ENCODE measurements at places on chromosomes 1 and 21.

DNA sequence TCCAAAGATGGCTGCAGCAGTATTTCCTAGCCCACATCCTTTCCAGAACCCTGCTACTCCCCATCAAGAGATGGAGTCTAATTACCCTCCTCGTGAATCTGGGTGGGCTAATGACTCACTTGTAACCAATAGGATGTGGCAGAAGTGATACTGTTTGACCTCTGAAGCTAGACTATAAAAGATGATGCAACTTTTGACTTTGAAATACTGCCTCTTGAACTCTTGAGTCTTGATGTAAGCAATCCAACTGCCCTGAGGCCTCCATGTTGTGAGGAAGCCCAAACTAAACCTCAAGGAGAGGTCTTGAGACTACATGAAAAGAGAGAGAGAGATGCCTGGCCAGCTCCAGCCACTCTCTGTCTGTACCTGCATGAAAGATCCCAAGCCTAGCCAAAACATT, 29.5 kb downstream of the LMO4 start:
- no peak for DNase-seq

- no peak for DNase-seq
These were observed 25.2 kb upstream of the TNR start for GRCh38 chr1:175768610-175769009.

GRCh38 chr1:15523104-15524020, 653 bp downstream of the CASP9 start:
- DNase-seq: no peak

DNA sequence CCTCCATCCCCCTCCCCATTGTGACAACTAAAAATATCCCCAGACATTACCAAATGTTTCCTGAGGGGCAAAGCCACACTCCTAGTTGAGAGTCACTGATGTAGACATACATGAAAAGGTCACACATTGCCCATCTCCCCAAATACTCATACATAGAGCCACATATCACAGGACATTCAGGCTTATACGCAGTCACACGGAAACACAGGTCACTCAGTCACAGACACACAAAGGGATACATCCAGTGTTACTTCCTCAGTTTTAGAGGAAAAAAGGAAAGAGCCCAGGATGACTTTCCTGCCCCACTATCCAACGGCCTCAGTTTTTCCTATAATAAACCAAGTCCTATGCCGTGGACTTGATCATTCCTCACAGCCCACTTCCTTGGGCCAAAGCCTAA, 1.9 kb downstream of the SLC39A1 start:
- no peak for DNase-seq

DNA sequence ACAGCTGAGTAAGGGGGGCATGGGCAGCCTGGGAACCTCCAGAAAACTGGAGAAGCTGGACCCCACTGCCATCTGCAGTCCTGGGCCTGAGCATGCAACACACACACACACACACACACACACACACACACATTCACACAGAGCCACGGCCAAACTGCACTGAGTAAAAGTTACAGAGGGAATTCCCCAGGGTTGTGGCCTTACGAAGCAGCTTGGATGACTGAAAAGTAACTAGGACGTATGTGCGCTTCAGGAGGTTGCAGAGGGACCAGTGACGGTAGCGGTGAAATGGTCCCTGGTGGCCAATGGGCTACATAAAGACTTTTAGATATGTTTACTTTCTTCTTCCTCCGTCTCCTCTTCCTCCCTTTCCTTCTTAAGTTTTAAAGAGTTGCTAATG, 232.5 kb upstream of the TMEM51 start:
- peak; percentile 19 for DNase-seq

- DNase-seq: no peak
These were observed 5.3 kb upstream of the MAP3K7CL start for GRCh38 chr21:29125191-29125590.

DNA sequence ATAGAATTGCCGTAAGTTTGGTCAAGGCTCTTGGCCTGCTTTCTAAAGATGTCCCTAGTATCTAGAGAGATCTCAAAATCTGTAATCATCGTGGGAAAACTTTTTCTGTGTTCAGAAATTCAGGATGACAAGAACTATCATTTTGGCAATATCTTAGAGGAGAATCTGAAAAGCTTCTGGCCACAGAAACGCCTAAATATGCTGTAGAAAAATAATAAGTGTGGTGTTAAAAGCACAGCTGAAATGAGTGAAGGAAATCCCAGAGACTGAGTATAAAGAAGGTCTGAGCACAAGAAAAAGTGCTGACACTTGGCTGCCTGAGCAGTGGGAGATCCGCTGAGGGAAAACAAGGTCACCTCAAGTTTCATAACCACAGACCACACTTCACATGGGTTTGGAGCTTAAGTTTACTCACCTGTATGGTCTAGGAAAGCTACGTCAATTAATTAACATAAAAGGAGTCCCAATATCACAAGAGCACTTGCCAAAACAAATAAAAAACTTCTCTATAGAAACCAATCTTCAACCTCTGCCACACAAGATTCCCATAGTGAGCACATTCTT, 235.2 kb upstream of the IRF2BP2 start:
- no peak for DNase-seq

- peak; percentile 50 for DNase-seq
These were observed 14.7 kb downstream of the TFF2 start for GRCh38 chr21:42336054-42336453.

DNA sequence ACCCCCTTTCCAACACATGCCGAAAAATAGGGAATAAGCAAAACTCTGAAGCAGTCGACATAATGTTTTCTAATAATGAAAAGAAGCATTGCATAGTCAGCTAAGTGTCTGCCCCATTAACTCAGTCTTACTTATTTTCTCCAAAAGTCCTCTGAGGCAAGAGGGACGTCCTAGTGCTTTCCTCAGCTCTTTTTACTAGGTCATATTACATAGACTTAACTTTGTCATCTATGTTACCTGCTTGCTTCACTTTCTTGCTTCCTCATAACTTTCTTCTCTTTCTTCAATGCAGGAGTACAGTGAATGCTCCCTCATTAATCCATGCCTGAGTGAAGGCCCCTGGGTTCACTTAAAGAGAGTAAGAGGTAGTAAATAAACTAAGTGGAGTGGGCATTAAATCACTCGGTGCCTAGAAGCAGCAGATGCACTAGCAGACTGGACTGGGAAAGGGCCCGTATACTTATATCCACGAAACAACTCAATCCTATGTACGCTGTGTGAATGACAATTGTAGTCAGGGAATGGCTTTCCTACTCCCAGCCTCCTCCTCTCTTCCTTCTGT, 210.5 kb upstream of the SPAG17 start:
- peak; percentile 51 for DNase-seq

- no peak for DNase-seq
These were observed 32.5 kb downstream of the LRRC3 start for GRCh38 chr21:44487831-44488230.

- no peak for DNase-seq
These were observed 139.3 kb downstream of the PGBD5 start for GRCh38 chr1:230286890-230287269.

GRCh38 chr1:34101151-34101550, 63.9 kb downstream of the CSMD2 start:
- no peak for DNase-seq

DNA sequence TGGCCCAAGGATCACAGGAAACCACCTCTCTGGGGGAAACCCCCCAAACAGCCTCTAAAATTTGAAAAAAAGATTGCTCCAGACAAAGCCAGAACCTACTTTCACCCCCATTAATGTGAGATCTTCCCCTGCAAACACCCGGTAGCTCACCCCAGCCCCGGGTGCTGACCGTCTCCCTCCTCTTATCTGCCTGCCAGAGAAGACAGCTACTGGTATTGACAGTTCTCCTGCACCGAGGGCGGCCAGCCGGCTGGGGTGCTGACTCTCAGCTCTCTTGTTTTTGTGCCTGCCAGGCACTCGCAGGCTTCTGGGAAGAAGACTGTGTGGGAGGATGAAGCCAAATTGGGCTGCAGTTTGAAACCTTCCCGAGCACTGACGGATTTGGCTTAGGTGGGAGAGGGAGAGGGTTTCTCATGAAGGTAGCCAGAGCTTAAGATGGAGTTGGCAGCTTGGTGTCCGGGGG, 48.2 kb downstream of the RASSF5 start:
- DNase-seq: peak; percentile 83

DNA sequence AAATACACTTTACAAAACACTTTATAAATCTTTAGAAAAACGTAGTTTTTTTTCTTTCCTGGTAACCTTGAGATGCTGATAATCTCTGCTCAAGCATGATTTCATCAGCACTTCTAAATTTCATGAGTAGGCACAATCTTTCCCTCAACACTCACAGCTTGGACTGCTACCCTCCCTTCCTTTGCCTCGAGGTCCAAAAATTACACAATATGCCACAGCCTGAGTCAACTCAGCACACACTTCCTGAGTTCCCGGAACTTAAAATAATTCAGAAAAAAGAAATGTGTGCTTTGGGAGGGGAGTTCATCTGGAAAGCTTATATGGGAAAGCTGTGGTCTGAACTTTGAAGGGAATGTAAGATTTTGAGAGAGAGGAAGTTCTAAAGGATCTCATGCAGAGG, 5.9 kb downstream of the CLCA2 start:
- no peak for DNase-seq

DNA sequence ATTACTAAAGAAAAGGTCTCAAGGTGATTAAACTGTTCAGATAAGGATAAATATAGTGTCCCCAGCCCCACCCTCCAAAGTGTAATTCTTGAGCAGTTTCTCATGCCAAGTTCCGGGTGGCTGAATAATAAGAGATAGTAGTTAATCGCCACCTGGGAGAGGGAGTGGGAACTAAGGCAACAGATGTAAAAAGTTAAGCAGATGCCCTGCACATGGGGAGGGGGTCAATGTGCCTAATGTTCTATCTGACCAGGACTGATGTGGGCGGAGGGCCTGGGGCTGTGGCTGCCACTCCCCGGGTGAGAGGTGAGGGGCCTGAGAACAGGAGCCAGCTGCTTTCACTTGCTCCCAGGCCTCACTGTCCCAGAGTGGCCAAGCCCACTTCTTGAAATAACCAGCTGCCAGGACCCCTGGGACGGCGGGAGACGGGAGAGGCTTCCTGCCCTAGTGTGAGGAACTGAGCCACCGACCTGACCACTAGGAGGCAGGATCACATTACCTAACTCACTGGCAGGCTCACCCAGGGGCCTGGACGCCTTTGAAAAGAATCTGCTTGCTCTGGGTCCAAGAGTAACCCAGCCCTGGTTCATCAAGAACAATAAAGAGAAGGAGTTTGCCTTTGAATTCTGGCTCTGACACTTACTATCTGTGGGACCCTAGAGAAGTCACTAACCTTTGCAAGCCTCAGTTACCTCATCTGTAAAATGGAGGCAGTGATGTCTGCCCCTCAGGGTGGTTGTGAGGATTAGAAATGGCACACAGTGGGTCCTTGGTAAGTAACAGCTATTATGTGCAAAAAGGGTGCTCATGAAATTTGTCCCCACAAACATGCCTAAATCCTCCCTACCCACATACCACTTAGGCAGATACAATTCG, 179.2 kb downstream of the ATG4C start:
- peak; percentile 67 for DNase-seq

Measured in kidney (tissue), 22 donors.